ENCODE measurements at places on chromosomes 13 and 19. TPM values are rescaled to one million over a fixed set of nuclear protein-coding genes. Genes with fewer than 3 reads are reported as not detected.
A peak's percentile ranks its signal among the peaks of the same experiment; 100 is the strongest.

- peak; percentile 90 for DNase-seq
Measured at GRCh38 chr13:75771818-75772217, 135.7 kb downstream of the LMO7 start.

DNA sequence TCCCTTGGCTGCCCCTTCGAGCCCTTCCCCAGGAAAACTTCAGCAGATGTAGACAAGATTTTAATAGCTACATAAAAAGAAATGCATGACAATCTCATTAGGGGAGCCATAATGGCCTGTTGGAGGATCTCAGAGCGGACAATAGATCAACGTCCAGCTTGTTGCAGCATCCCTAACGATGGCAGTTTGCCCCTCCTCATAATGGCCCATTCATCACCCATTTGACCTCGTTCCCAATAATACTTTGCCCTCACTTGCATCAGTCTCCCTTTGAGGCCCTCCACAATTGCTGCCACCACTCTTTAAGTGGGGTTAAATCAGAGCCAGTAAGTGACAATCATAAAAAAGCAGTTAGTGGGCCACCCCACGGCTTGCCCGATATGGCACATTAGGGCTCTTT, 84.7 kb upstream of the PCDH8 start:
- no peak for DNase-seq

DNA sequence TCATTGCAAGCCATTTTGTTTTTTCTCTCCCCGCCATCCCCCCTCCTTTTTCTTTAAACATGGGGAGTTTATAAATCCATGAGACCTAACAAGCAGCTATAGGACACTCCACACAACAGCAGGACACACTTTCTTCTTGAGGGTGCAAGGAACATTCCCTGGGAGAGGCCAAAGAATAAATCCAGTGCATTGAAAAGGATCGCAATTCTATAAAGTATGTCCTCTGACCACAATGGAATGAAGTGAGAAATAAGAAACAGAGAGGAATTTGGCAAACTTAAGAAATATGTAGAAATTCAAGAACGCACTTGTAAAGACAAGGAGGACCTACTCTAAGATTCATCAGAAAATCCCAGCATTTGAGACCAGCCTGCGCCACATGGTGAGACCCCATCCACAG, 11.9 kb downstream of the KLF2 start:
- DNase-seq = no peak

GRCh38 chr19:55169136-55169535, 2.7 kb upstream of the DNAAF3 start:
- DNase-seq = no peak

DNA sequence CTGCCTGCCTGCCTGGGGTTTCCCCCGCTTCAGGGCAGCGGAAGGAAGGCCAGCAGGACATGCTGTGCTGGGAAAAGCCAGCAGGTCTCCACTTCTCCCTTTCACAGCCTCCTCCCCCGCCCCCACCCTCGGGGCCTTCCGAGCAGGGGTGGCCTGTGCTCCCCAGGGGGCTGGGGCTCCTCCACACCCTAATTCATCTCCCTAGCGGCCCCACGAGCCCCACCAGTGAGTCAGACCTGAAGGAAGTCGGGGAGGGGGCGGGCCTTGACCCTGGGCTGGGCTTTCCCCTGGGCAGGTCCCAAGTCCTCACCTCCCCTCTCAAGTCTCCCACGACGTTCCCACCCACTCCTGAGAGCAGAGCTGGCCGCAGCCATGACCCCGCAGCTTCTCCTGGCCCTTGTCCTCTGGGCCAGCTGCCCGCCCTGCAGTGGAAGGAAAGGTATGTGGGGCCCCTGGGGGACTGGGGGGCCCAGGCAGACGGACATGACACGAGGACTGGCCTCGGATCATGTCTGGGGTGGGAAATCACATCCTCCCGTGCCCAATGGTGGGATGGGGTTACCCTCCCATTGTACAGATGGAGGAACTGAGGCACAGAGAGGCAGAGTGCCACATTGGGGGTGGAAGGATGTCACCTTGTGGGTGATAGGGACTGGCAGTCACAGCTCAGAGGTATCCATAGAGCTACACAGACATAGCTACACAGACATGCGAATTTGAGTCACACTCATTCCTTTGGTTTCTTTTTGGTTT, at the start of gene EBI3:
Gene EBI3 (plus strand): TSS at position 345 of the 753 bp plus-strand sequence. CDS start 28 bp downstream, at position 373.
- peak; percentile 24 for DNase-seq

GRCh38 chr19:29804493-29804892, 7.3 kb upstream of the CCNE1 start:
- DNase-seq = no peak

DNA sequence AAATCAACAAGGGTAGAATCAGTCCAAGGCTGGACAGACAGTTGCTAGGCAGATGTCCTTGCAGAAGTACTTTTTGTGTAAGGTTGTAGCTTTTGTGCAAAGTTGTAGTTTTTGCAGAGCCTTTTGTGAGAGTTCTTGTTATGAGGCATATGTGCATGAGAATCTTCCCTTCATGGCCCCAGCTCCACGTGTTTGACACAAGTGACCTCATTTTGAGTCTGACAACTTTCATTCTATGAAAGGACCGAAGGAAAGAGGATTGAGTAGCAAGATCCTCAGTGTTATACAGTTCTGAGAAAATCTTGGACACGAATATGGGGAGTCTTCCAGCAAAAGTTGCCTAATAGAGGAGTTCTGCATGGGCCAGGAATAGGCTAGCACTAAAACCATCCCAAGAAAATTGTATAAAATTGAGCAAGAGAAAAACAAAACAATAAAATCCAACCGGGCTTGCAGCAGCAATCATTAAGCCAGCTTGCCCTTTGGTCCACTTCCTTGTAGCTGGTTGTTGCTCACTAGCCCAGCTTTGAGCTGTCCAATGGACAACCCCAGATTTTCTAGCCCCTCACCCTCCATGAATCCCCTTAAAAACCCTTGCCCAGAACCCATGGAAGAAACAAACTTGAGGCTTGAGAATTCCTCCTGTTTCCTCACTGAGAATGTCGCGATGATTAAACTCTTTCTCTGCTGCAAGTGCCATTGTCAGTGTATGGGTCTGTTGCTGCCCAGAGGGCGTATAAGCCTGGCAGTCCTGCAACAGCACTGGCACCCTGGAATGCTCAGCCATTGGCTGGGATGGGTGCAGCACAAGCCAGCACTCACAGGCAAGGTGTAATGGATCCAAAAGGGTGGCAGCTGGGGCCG, 6.5 kb downstream of the EPSTI1 start:
- DNase-seq = no peak

- peak; percentile 55 for DNase-seq
Measured at GRCh38 chr13:91142572-91142971, 204.9 kb upstream of the MIR17HG start.

- DNase-seq = peak; percentile 98
Measured at GRCh38 chr13:26221721-26222519, at the start of gene RNF6. Gene RNF6 (minus strand): TSS chr13:26222314. CDS start chr13:26219649, 2,665 bp downstream.

DNA sequence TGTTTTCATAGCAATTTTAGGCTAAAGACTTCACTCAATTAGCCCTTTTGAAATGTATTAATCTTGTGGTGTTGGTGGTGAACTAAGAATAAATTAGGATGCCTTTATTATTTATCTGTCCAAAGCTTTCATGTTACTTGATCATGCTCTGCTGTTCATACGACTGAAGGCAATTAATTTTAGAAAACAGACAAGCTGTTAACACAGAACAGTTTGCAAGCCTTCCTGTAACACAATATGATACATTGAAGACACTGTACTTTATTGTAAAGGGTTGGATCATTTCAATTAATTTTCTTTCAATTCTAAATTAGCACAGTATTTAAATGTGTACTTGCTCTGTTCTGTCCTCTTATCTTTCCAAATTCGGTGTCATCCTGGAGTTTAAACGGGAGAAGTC, 794.3 kb upstream of the MIR17HG start:
- no peak for DNase-seq

- no peak for DNase-seq
Measured at GRCh38 chr13:43128504-43128961, 105.1 kb downstream of the DNAJC15 start.

DNA sequence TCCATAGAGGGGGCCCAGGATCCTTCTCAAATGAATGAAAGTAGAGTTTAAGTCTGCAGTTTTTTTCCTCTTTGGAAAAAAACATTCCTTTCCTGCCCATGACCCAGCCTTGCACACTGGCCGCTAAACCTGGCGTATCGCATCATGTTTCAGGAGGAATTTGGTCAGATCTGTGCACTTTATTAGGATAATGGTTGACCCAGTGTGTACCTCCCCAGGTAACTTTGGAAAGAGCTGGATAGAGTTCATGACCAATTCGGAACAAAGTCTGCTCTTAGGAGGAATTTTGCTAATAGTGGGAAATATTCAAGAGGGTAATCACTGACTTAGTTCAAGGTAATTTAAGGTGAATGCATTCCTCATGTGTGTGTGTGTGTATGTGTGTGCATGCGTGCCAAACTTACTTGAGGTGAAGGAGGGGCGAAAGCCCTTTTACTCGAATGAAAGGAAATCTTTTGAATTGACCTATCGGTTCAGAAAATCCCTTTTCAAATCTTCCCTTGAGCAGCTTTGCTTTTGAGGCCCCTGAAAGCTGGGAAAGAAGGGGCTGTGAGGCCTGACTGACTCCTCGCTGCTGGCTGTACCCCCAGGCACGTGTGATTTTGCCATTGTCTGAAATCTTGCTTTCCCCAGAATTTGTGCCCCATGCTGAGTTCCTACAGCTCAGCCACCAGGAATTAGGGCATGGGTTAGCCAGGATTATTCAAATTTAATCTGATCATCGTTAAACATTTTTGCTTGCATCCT, 46.3 kb downstream of the SIPA1L3 start:
- DNase-seq = no peak

DNA sequence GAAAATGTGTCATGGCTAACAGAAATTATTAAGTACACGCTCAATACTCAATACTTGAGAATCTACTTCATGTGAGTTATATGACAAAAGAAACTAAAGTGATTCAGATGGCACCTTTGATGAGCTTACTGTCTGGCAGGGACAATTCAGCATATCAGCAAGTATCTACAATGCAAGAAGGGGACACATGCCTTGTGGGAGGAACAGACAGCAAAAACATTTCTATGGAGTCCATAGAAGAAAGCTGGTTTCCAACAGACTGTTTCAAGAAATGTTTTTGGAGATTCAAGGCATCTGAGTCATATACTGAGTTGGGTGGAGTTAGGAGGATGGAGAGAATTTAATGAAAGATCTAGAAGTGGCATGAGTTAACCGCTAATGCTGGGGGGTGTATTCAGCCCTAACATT, 54.7 kb downstream of the MBNL2 start:
- no peak for DNase-seq

- no peak for DNase-seq
Measured at GRCh38 chr19:6710273-6711077, 10.0 kb downstream of the C3 start.

DNA sequence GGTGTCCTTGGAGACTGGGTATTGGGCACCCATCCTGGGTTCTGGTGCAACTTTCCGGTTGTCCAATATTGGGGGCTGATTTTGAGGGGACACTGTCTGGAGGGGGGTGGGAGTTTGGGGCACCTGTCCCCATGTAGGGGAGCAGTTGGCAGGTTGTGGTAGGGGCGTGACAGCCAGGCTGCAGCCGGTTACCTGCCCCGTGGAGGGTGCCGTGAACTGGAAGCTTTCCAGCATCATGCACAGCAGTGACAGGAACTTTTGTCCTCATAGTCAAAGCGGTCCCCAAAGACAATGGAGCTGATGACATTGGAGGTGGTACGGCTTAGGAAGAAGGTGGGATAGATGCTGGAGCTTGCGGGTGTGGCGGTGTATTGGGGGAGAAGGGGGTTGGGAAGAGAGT, 34.3 kb downstream of the CYP2B6 start:
- no peak for DNase-seq

GRCh38 chr19:16604615-16605014, 23.4 kb downstream of the MED26 start:
- no peak for DNase-seq

- DNase-seq = peak; percentile 90
Measured at GRCh38 chr19:6273701-6274601, 5.8 kb downstream of the MLLT1 start.

- DNase-seq = no peak
Measured at GRCh38 chr13:85080691-85081090, 718.5 kb downstream of the SLITRK6 start.

DNA sequence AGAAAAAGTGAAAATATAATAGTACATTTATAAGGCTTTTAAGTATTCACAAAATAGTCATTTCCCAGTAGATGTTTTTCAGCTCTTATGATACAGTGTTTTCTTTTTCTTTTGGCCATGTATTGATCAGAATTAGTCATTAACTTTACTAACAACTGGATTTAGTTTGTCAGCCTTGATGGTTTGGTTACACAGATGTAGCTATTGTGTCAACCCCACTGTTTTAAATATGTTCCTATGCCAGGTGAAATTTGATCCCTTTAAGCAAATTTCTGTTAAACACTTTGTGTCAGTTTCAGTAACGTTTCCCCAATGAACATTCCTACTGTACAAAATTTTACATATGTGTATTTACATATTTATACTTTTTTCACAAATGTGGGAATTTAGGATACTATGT, 261.5 kb upstream of the STARD13 start:
- DNase-seq = no peak

- no peak for DNase-seq
Measured at GRCh38 chr19:30854661-30855060, 482.5 kb downstream of the ZNF536 start.

GRCh38 chr13:111511805-111512504, 191.5 kb downstream of the TEX29 start:
- no peak for DNase-seq

DNA sequence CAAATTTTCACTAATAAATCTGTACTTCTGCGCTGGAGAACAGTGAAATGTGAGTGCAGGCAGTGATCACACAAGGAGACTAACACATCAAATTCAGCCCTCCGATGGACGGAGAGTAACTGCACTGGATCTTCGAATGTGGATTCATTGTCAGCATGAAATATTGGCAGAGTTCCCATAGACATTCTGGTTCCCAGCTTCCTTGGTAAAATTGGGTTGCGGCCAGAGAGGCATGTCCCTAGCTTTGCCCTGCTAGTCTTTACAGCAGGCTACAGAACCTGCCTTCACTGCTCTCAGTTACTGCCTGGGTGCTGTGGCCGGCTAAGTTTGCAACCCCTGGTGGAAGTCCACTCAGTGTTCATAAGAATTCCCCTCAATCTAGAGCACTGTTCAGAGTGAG, 32.3 kb upstream of the UQCRFS1 start:
- DNase-seq = no peak

INSL3 gene
- not detected for total RNA-seq

GIPR gene
- total RNA-seq = not detected

SIGLEC7 gene
- total RNA-seq = not detected

SLC15A1 gene
- not detected for total RNA-seq

ZNF491 gene
- 0.90 TPM for total RNA-seq

PNMA8A gene
- total RNA-seq = 74.8 TPM

PEAK3 gene
- total RNA-seq = 0.19 TPM

CCDC97 gene
- 15.3 TPM for total RNA-seq

Data from LHCN-M2 (cell line).